Omental fat pad (tissue), 4 donors: ENCODE measurements at places on chromosomes 11 and 22. TPM values are rescaled to one million over a fixed set of nuclear protein-coding genes. Genes with fewer than 3 reads are reported as not detected.
A peak's percentile ranks its signal among the peaks of the same experiment; 100 is the strongest.

The IGSF9B gene
- 29.7 TPM for total RNA-seq

The FOLR1 gene
- not detected for total RNA-seq

The RCE1 gene
- total RNA-seq: 15.7 TPM

The MPZL2 gene
- total RNA-seq: 6.8 TPM

The TYR gene
- total RNA-seq: not detected

The GRM5 gene
- total RNA-seq: 0.13 TPM

The OR4D5 gene
- not detected for total RNA-seq

The TMEM45B gene
- 0.19 TPM for total RNA-seq

The TECTA gene
- total RNA-seq: 1.1 TPM

The MOV10L1 gene
- 0.36 TPM for total RNA-seq

The OR8B12 gene
- total RNA-seq: not detected

The CAPN5 gene
- 3.3 TPM for total RNA-seq

DNA sequence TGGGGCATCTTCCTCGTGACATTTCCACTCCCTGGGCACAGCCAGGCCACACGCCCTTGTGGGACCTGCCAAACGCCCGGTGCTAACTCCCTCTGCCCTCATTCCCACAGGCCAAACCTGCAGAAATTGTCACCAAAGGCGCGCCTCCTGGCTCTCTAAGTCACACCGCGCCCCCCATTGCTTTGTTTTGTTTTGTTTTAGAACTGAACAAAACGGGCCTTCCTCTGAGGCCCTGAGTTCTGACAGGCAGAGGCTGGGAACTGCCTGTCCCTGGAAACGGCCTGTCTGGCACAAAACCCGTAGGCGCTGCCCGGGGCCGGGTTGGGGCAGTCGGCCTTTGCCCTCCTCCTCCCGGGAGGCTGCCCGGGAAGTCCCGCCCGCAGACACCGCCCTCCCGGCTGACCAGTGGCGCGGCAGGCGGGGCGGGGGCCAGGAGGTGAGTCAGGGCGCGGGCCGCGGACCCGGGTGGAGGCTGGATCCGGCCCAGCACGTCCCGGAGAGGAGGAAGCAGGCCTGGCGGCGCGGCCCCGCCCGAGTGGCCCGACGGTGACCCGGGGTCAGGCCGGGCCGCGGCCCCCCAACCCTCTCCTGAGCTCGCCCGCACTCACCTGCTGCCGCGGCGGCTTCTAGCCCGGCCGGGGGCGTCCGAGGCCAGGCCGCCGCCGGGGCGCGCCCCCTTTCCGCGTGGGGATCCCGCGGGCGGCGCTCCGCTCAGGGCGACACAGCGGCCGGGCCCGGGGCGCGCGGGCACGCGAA lies 465 bp downstream of the SUN2 start:
- peak; percentile 81 for DNase-seq

DNA sequence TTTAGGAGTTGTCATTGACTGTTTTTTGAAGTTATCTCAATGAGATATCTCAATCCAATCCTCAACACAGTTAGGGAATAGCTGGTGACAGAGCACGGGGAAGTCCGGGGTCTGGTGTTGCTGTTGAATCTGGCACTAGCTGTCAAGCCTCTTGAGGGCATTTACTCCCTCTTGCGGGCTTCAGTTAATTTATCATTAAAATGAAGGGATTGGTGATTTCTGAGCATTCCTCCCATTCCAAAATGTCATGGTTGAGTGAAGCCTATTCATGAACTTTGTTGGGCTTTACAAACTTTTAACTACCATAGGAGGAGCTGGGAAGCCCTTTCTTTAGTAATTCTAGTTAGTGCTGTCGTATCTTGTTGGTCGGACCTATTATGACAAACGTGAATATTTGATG lies 40.2 kb downstream of the UVRAG start:
- DNase-seq: no peak

- DNase-seq: no peak
These were observed 1326.6 kb downstream of the TBC1D22A start for GRCh38 chr22:48088926-48089536.

- no peak for DNase-seq
These were observed 7.5 kb downstream of the TSPAN4 start for GRCh38 chr11:849951-850774.

GRCh38 chr11:63470311-63470710 lies 20.7 kb downstream of the PLAAT5 start:
- DNase-seq: no peak

GRCh38 chr11:13691286-13691899 lies 22.9 kb downstream of the FAR1 start:
- DNase-seq: no peak

- no peak for DNase-seq
These were observed 32.0 kb downstream of the MOB2 start for GRCh38 chr11:1454576-1454975.

- DNase-seq: peak; percentile 79
These were observed 7.0 kb downstream of the MAP3K11 start for GRCh38 chr11:65606876-65607613.

DNA sequence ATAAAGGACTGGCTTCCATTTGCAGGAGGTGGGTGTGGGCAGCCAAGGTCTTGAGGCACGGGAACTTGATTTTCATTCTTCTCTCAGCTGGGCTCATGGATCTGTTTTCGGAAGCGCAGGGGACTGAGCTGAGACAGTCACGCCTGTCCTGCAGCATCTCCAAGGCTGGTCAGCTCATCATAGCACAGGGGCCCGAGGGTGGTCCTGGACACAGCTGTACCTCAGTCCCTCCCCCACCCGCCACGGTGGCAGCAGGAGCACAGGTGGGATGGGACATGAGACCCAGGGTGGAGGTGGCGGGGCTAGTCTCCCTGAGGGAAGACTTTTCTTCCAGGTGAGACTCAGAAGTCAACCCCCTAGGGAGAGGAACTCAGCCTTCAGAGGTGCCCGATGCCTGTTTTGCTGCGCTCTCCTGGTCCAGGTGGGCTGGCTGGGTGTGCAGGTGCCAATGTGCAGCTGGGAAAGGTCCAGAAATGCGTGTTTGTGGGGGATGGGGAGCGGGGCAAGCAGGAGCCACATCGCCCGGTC lies 3.7 kb downstream of the ADAMTS8 start:
- no peak for DNase-seq

DNA sequence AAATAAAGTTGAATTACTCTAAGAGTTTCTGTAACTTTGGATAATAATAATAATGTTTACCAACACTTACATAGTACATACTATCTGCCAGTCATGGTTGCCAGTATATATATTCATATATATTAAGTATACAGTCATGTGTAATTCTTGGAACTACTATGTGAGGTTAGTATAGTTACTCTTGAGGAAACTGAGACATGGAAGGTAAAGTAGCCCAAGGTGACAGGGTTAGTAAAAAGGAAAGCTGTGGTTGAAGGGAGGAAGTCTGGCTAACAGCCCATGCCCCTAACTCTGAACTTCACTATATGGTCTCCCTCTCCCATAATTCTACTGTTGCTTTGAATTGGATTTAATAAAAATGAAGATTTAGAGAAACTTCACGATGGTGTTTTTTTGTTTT lies 24.9 kb downstream of the FDX1 start:
- DNase-seq: no peak

- no peak for DNase-seq
These were observed 47.7 kb downstream of the PDE2A start for GRCh38 chr11:72626414-72626936.

- DNase-seq: no peak
These were observed 5.9 kb upstream of the ADORA2A start for GRCh38 chr22:24421428-24421931.

DNA sequence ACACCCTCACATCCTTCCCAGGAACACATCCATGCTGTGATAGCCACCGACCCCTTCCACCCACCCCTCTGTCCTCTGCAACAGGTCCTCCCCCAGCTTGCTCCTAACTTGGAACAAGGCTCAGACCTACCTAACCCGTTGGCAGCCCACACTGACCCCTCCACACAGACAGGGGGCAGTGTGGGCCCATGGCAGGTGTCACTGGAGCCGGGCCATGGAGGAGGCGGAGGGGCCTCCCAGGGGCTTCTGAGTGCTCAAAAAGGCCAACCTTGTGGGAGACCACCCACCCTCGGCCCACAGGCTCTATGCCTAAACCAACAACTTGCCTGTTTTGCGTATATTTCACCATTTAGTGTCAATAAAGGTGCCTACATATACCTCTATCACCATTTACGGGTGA lies 57.0 kb downstream of the CERK start:
- DNase-seq: no peak

DNA sequence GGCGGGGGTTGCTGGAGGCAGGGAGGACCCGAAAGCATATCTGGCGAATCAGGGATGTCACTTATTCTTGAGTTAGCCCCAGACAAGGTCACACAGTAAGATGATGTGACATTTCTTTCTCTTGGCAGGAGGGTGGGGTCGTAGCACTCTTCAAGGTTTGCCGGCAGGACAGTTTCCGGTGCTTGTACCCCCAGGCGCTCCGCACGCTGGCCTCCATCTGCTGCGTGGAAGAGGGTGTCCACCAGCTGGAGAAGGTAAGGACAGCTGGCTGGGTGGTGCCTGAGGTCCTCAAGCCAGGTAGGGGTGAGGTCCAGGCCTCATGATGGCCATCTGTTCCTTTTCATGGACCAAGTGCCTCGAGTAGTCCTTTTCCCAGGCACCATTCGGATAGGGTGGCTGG lies 86.0 kb downstream of the INSC start:
- DNase-seq: no peak

DNA sequence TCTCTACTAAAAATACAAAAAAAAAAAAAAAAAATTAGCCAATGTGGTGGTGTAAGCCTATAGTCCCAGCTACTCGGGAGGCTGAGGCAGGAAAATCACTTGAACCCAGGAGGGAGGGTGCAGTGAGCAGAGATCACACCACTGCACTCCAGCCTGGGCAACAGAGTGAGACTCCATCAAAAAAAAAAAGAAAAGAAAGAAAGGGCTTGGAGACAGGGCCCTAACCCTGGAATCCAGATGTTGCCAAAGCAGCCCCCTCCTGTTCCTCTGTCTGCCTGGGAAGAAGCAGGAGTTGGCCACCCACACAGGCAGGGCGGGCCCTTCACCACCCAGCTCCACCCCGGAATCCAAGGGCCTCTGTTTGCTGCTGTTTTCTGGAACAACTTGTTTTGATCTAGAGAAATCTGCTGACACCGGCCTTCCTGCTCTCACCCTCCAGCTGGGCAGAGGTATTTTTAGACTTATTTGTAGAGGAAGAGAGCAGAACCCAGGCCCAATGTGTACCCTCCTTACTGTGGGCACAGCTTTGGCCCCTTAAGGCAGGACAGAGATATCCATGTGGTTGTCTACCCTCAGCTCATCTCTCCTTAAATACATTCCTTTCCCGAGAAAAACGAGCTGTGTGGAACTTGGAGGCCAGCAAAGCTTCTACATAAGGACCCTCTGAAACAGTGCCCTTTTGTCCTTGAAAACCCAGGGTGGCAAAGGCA lies 2.7 kb upstream of the NEAT1 start:
- peak; percentile 69 for DNase-seq

- no peak for DNase-seq
These were observed 126.1 kb upstream of the NECTIN1 start for GRCh38 chr11:119855066-119855465.

DNA sequence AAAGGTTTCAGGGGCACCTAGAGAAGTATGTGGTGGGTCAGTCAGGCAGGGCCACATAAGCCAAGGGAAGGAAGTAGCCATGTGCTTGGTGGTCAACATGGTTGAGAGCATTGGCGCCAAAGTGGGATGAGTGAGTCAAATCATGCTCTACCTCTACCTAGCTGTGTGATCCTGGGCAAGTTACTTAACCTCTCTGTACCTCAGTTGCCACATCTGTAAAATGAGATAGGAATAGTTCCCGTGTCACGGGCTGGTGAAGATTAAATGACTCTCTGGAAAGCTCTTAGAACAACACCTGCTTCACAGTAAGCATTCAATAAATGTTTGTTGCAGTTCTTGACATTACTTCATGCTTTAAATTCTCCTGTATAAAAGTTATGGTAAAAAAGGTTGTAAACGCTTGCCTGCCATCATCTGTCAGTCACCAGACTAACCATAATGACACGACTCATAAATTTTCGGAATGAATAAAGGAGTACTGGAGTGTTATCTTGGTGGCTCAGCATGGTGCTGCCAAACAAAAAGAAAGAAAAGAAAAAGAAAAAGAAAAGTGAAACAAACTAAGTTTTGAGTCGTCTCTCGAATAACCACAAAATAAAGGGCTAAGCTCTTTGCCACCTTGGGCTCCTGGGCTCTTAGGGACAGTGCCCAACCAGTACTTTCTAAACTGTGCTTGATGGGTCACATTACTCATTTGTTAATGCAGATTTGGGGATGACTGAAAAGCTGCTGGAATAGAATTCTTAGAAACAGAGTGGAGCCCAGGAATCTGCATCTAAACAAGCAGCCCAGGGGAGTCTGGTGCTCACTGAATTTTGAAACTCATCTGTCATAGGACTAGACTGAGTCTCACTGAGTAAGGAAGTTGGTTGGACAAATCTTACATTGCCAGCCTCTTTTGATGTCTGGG lies 107.6 kb downstream of the LDLRAD3 start:
- no peak for DNase-seq

- DNase-seq: no peak
These were observed 6.2 kb upstream of the FIBIN start for GRCh38 chr11:26987731-26988130.

GRCh38 chr22:41562461-41562860 lies 1.7 kb downstream of the CSDC2 start:
- no peak for DNase-seq

GRCh38 chr11:90775567-90776165 lies 552.8 kb upstream of the CHORDC1 start:
- no peak for DNase-seq

GRCh38 chr11:79189601-79190000 lies 251.2 kb downstream of the TENM4 start:
- DNase-seq: no peak

GRCh38 chr11:95152876-95153856 lies 63.5 kb downstream of the ENDOD1 start:
- no peak for DNase-seq

GRCh38 chr11:65420979-65421793 lies 1.4 kb upstream of the NEAT1 start:
- DNase-seq: peak; percentile 96

DNA sequence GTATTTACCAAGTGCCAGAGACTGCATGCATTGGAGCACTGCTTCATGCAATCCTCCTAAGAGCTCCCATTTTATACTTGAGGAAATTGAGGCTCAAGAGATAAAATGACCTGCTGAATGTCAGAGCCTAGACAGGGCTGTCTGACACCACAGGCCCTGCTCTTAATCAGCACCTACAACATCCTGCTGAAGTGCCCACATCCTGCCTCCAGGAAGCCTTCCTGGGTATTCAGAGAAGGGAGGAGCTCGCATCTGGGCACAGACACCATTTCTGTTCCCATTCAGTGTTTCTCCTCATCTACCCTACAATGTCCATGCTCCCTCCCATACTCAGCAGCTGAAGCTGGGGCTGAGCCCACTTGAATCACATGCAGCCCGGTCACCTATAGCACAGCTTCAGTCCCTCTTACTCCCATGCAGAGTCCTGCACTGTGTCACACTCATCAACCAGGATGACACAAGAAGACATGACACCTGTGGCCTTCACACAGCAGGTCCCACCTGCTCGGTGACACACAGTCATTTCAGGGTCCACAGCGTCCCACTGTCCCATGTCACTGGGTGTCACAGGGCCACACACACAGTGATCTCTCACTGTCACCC lies 53.1 kb downstream of the PDE2A start:
- no peak for DNase-seq
